ENCODE measurements at places on chromosomes 13 and 19. TPM values are rescaled to one million over a fixed set of nuclear protein-coding genes. Genes with fewer than 3 reads are reported as not detected.
A peak's percentile ranks its signal among the peaks of the same experiment; 100 is the strongest.

The ANGPTL8 gene
- total RNA-seq, result 1.3 TPM

The ZNF93 gene
- total RNA-seq, result 4.0 TPM

The C13orf46 gene
- 2.7 TPM for total RNA-seq

The SIGLEC7 gene
- 1.7 TPM for total RNA-seq

DNA sequence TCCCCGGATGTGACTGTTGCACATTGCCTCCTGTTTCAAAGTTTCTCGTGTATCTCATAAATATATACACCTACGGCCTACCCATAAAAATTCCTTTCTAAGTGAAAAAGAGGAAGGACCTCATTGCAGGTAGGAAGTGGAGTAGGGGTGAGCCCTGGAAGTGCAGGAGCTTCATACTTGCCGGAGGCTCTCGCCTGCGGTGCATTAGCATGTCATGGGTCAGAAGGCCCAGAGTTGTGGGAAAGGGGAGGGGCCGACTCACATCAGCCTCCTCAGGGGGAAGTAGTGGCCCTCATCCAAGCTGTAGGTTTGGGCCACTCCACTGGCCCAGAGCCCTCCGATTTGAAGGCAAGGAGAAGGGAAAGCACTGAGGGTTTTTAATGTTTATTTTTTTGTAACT lies 26.0 kb upstream of the IRS2 start:
- H3K4me3 ChIP-seq, result no peak overlapping the region
- H3K27me3 ChIP-seq, result no peaks in the 10 kb centered on the region
- no peaks in the 10 kb centered on the region for H3K4me1 ChIP-seq

GRCh38 chr19:4139614-4140236 lies 13.7 kb upstream of the CREB3L3 start:
- no peak overlapping the region for H3K4me3 ChIP-seq
- no peaks in the 10 kb centered on the region for H3K36me3 ChIP-seq
- H3K4me1 ChIP-seq, result no peaks in the 10 kb centered on the region
- peak; percentile 64 for DNase-seq
- no peaks in the 10 kb centered on the region for H3K27me3 ChIP-seq

DNA sequence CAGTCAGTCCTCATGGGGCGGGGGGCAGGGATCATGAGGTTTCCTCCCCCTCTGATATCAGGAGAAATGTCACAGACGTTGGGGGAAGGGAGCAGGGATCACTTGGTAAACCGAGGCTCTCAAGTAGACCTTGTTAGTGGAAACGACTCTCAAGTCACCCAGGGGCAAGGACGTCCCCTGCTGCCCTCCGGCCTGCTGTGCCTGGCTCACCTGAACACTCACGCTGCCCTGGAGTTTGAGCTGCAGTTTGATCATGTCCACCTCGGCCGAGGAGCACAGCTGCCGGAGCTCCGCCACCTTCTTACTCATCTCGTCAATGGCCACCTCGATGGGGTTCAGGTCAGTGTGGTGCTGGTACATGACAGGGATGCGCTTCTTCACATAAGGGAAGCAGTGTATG lies 47.6 kb upstream of the SLC15A1 start:
- H3K4me3 ChIP-seq, result no peak overlapping the region
- H3K36me3 ChIP-seq, result peaks cover 66% of the 10 kb centered on the region
- no peaks in the 10 kb centered on the region for H3K4me1 ChIP-seq
- no peak for DNase-seq
- H3K27ac ChIP-seq, result no peak overlapping the region

DNA sequence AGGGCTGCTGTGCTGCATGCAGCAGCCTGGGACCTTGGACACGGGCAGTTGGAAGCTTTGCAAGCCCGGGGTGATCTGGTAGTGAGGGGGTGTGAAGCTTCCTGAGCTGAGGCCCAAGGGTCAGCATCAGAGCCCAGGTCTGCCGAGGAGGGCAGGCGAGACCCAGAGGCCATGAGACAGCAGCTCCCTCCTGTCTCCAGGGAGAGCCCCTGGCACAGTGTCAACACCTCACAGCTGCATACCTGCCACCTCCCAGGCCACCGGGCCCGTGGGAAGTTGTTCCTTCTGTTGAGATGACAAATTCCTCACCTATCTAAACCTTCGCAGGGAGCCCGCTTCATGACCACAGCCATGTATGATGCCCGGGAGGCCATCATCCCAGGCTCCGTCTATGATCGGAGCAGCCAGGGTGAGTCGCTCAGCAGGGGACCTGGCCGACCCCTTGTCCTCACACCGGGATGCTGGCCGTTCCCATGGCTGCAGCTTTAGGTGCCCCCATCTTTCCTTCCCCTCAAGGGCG lies 32.1 kb downstream of the CERS1 start:
- H3K4me1 ChIP-seq, result no peaks in the 10 kb centered on the region
- peaks cover 88% of the 10 kb centered on the region for H3K36me3 ChIP-seq
- no peak overlapping the region for H3K27ac ChIP-seq
- no peak overlapping the region for H3K4me3 ChIP-seq
- no peaks in the 10 kb centered on the region for H3K27me3 ChIP-seq

DNA sequence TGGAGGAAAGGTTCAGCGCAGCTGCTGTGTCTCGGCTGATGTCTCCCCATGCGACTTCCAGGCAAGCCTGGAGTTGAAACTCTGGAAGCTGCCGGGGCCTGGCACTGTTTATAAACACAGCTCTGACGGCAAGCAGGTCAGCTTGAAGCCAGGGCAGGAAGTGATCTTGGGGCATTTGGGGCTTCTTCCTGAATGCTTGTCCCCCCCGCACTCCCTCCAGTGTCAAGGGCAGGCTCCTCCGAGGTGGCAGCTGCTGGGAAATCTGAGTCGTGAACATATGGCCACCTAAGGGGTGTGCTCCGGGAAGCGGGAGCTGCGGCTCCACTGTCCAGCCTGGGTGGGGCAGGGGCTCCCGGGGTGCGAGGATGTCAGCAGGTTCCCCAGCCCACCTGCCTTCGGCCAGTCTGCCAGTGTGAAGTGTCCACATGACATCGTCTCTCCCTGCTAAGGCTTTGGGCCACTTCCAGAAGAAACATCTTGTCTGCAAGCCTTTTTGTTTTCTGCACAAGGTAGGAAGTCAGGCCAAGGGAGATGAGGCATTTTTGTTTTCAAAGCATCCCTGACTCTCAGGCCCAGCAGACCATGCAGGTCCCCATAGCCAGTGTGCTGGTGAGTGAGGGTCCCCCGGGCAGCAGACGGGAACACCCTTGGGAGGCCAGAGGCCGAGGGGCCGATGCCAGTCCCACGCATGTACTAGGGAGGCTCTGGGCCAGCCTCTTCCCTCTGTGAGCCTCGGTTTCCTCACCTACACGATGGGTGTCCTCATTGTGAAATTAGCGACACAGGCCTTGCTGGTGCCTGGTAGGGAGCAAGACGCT lies 2.7 kb downstream of the PIAS4 start:
- H3K27me3 ChIP-seq, result no peaks in the 10 kb centered on the region
- H3K4me3 ChIP-seq, result no peak overlapping the region
- H3K27ac ChIP-seq, result no peak overlapping the region

GRCh38 chr13:113947311-113948033 lies 26.4 kb downstream of the C13orf46 start:
- no peaks in the 10 kb centered on the region for H3K27me3 ChIP-seq
- no peak overlapping the region for H3K4me3 ChIP-seq
- DNase-seq, result no peak
- no peaks in the 10 kb centered on the region for H3K4me1 ChIP-seq
- H3K27ac ChIP-seq, result no peak overlapping the region
- H3K36me3 ChIP-seq, result no peaks in the 10 kb centered on the region

DNA sequence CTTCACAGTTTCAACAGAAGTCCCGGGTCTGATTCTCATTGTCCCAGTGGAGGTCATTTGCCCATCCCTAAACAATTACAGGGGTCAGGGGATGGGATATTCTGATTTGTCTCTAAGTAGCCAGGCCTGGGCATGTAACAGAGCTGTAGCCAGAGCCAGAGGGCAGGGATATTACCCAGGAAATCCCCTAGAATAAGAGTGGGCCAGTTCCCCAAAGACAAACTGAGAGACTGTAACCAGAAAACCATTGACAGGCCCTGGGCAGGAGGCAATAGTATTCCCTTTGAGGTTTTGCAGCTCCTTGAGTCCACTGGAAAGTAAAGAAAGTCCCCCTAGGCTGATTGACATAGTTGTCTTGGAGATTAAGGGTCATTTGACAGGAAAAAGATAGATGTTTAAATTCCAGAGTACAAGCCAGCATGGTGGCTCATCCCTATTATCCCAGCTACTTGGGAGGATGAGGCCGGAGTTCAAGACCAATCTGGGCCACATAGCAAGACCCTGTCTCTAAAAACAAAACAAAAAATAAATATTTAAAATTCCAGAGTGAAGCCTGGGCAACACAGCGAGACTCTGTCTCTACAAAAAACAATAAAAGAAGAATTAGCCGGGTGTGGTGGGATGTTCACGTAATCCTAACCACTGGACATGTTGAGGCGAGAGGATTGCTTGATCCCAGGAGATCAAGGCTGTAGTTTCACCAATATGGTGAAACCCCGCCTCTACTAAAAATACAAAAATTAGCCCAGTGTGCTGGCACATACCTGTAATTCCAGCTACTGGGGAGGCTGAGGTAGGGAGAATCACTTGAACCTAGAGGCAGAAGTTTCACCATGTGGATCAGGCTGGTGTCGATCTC lies 1.9 kb upstream of the SDHAF1 start:
- H3K4me1 ChIP-seq, result peaks cover 28% of the 10 kb centered on the region
- no peak for DNase-seq
- H3K36me3 ChIP-seq, result peaks cover 1% of the 10 kb centered on the region
- no peaks in the 10 kb centered on the region for H3K27me3 ChIP-seq
- no peak overlapping the region for H3K4me3 ChIP-seq

DNA sequence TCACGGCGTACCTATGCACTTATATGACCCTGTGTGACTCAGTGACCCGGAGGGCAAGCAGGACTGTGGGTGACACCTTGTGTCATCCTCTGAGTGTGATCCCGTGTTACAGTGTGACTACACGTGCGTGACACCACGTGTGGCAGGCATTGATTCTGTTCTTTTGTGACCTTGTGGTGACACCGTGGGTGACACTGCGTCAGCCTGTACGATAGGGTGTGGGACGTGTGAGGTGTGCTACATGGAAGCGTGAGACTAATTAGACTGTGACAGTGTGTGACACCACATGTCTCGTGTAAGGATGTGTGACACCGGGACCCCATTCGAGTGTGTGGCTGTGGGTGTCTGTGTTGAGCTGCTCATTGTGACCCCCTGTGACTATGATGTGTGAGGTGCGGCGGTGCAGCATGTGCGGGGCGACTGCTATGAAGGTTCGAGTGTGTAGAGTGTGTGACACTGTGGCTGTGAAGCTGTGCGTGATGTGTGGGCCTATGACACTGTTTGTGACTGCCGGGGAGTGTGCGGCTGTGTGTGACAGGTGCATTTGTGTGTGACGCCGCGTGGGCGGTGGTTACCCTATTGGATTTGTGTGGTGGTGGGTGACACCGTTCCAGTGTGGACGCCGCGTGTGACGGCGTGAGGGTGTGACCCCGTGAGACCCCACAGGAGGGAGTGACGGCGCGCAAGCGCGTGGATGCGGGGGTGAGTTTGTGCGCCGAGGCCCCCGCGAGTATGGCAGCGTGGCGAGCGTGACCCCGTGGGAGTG lies 399 bp upstream of the SPTBN4 start:
- no peak for DNase-seq
- no peaks in the 10 kb centered on the region for H3K27me3 ChIP-seq
- no peaks in the 10 kb centered on the region for H3K36me3 ChIP-seq

GRCh38 chr13:66887088-66887487 lies 343.0 kb downstream of the PCDH9 start:
- DNase-seq, result no peak
- no peak overlapping the region for H3K4me3 ChIP-seq
- no peaks in the 10 kb centered on the region for H3K4me1 ChIP-seq
- H3K36me3 ChIP-seq, result no peaks in the 10 kb centered on the region

GRCh38 chr13:98896083-98896867 lies 81.6 kb downstream of the DOCK9 start:
- no peak overlapping the region for H3K27ac ChIP-seq
- no peaks in the 10 kb centered on the region for H3K4me1 ChIP-seq
- no peaks in the 10 kb centered on the region for H3K27me3 ChIP-seq
- DNase-seq, result no peak
- no peak overlapping the region for H3K4me3 ChIP-seq

DNA sequence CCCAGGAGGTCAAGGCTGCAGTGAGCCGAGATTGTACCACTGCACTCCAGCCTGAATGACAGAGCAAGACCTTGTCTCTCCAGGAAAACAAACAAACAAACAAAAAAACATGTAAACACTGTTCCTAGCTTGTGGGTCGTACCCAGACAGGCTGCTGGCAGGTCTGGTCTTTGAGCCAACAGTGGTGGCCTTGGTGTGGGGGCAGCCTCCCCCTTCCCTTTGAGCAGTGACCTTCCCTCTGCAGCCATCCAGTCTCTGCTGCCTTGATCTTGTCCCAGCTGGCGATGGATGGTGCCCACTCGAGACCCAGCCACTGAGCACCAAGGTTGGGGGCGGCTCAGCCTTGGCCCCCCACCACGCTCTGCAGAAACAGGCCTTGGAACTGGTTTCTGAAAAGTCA lies 143.3 kb downstream of the KDM4B start:
- peaks cover 11% of the 10 kb centered on the region for H3K36me3 ChIP-seq
- H3K27me3 ChIP-seq, result no peaks in the 10 kb centered on the region
- DNase-seq, result no peak

DNA sequence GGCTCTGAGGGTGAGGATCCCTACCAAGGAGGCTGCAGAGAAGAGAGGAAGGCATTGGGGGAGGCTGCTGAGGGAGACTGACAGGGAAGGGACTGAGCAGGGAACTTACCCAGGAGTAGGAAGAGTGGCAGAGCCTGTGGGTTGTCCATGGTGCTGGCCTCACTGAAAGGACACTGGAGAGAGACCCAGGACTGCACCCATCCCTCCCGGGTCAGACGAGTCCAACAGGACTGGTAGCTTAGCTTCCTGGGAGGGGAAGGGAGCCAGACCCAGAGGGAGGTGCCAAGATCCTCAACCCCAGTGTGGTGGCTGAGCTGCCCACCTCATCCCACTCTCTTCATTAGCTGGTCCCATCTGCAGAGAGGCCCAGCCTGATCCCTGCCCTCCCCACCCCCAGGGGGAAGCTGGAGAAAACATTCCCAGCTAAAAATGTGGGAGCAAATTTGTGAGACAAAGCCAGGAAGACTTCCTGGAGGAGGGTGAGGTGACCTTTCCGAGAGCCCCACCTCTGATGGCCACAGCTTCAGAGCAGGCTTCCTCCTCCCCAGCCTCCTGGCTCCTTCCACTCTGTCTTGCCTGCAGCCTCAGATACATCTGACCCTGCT lies at the start of gene VSIG10L:
TSS of gene VSIG10L (minus strand) at position 164 of the 605 bp plus-strand sequence. CDS start at position 149, 15 bp downstream.
- no peak within 1 kb of the TSS for H3K27ac ChIP-seq
- no peak within 1 kb of the TSS for H3K4me3 ChIP-seq
- H3K36me3 ChIP-seq, result peaks cover 7% of the 10 kb centered on the region

DNA sequence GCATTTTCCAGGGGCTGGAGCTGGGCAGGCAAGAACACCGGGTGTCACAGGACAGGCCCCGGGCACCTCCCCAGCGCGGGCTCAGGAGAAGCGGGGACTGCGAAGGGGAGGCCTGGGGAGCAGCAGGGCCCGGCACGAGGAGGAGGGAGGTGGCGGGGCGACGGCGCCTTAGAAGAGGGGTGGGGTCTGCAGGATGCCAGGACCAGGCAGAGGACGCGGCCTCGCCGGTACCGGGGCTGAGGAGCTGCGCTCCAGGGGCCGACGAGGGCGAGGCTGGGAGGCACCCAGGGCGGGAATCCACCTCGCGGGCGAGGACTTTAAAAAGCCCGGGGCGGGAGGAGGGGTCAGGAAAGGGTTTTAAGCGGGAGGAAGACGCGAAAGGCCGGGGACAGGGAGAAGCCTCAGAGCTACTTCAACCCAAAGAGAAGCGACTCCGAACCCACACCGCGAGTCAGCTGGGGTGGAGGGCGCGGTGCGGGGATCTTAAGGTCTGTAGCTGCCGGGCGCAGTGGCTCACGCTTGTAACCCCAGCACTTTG lies 665 bp downstream of the ZNF347 start:
- DNase-seq, result no peak
- H3K4me3 ChIP-seq, result peak overlapping the region; percentile 69
- H3K4me1 ChIP-seq, result peaks cover 18% of the 10 kb centered on the region
- peak overlapping the region; percentile 82 for H3K27ac ChIP-seq
- H3K36me3 ChIP-seq, result no peaks in the 10 kb centered on the region
